ENCODE measurements at places on chromosomes 3 and 15. TPM values are rescaled to one million over a fixed set of nuclear protein-coding genes. Genes with fewer than 3 reads are reported as not detected.

The ITIH1 gene
- total RNA-seq, result 0.32 TPM

The CCDC39 gene
- total RNA-seq, result 0.32 TPM

The CHDH gene
- total RNA-seq, result 27.9 TPM

DNA sequence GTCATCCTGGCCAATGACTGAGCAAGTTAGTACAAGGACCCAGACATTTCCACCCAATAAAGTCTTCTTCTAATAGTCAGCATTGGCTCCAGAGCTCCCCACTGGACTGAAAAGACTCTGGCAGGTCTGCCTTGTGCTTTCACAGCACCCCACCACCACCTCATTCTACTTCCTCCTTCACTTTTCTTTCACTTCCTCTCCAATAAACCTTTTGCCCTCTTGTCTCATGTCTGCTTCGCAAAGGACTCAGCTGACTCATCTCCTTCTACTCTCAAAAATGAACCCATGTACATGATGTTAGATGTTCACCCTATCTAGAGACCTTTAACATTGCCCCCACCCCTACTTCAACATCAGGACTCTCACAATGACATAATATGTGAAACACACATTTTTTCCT is 181.0 kb upstream of the PPP2R3A start:
- no peaks in the 10 kb centered on the region for H3K27me3 ChIP-seq
- DNase-seq, result no peak
- H3K27ac ChIP-seq, result no peak overlapping the region
- H3K36me3 ChIP-seq, result no peaks in the 10 kb centered on the region
- H3K4me1 ChIP-seq, result no peaks in the 10 kb centered on the region
- no peak overlapping the region for H3K4me3 ChIP-seq

- no peak overlapping the region for H3K4me3 ChIP-seq
- H3K36me3 ChIP-seq, result no peaks in the 10 kb centered on the region
- H3K27me3 ChIP-seq, result no peaks in the 10 kb centered on the region
- H3K27ac ChIP-seq, result no peak overlapping the region
- DNase-seq, result peak; percentile 65
These were observed 69.7 kb downstream of the GAP43 start for GRCh38 chr3:115692887-115693524.

- no peak for DNase-seq
- no peaks in the 10 kb centered on the region for H3K4me1 ChIP-seq
- no peaks in the 10 kb centered on the region for H3K36me3 ChIP-seq
- H3K27me3 ChIP-seq, result no peaks in the 10 kb centered on the region
- H3K27ac ChIP-seq, result no peak overlapping the region
- no peak overlapping the region for H3K4me3 ChIP-seq
These were observed 311.1 kb upstream of the THBS1 start for GRCh38 chr15:39269821-39270220.

DNA sequence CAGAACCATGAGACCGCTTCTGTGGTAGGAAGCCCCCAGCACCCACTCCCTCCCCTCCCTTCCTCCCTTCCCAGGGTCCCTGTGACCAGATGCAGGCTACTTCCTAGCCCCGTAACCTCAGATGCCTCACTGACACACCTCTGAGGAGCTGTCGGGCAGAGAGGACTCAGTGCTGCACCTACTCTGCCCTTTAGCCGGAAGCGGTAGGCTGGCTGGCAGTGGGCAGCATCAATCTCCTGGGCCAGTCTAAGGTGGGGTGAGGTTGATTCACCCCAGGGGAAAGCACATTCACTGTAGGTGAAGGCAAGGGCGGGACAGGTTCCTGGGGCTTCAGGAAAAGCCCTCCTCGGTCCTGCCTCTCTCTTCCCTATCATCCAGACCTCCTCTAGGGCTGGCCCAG is 19.1 kb downstream of the CSRNP1 start:
- H3K4me3 ChIP-seq, result no peak overlapping the region
- H3K27me3 ChIP-seq, result no peaks in the 10 kb centered on the region
- no peak for DNase-seq
- peak overlapping the region; percentile 81 for H3K27ac ChIP-seq
- no peaks in the 10 kb centered on the region for H3K36me3 ChIP-seq

GRCh38 chr3:77365152-77365551 is 325.3 kb downstream of the ROBO2 start:
- H3K27ac ChIP-seq, result no peak overlapping the region
- no peaks in the 10 kb centered on the region for H3K27me3 ChIP-seq
- H3K4me1 ChIP-seq, result no peaks in the 10 kb centered on the region
- no peak overlapping the region for H3K4me3 ChIP-seq
- DNase-seq, result no peak
